Substantia nigra (tissue), 51 donors: ENCODE measurements at places on chromosomes 1 and 21.

DNA sequence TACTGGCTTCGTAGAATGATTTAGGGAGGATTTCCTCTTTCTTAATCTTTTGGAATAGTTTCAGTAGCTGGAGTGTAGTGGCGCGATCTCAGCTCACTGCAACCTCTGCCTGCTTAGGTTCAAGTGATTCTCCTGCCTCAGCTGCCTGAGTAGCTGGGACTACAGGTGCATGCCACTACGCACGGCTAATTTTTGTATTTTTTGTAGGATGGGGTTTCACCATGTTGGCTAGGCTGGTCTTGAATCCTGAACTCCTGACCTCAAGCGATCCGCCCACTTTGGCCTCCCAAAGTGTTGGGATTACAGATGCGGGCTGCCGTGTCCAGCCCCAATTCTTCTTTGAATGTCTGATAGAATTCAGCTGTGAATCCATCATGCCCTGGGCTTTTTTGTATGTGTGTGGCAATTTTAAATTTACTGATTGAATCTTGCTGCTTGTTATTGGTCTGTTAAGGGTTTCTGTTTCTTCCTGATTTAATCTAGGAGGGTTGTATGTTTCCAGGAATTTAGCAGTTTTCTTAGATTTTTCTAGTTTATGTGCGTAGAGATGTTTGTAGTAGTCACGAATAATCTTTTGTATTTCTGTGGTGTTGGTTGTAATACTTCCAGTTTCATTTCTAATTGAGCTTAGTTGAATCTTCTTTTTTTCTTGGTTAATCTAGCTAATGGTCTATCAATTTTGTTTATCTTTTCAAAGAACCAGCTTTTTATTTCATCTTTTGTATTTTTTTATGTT lies 15.3 kb downstream of the MAN1C1 start:
- no peak for DNase-seq

DNA sequence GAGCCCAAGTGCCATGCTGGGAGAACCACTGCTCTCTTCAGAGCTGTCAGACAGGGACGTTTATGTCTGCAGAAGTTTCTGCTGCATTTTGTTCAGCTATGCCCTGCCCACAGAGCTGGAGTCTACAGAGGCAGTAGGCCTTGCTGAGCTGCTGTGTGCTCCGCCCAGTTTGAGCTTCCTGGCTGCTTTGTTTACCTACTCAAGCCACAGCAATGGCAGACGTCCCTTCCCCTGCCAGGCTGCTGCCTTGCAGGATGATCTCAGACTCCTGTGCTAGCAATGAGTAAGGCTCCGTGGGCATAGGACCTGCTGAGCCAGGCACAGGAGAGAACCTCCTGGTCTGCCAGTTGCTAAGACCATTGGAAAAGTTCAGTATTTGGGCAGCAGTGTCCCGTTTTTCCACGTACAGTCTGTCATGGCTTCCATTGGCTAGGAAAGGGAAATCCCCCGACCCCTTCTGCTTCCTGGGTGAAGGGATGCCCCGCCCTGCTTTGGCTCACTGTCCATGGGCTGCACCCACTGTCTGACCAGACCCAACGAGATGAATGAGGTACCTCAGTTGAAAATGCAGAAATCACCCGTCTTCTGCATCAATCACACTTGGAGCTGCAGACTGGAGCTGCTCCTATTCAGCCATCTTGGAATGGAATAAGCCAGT lies 31.9 kb downstream of the CYP4B1 start:
- DNase-seq = no peak

GRCh38 chr1:227437495-227438008 lies 119.3 kb upstream of the CDC42BPA start:
- no peak for DNase-seq

- DNase-seq = peak; percentile 33
Observed at GRCh38 chr21:39451332-39452206, at the start of gene SH3BGR. TSS of gene SH3BGR (plus strand) at chr21:39451970. CDS start at chr21:39452097, 127 bp downstream.
